ENCODE measurements at places on chromosomes 5 and 9. TPM values are rescaled to one million over a fixed set of nuclear protein-coding genes. Genes with fewer than 3 reads are reported as not detected.

The SPATA31C1 gene
- total RNA-seq = not detected

The UBAC1 gene
- total RNA-seq = 31.0 TPM

The OR13C9 gene
- not detected for total RNA-seq

The ADRB2 gene
- 6.3 TPM for total RNA-seq

The COL27A1 gene
- 1.9 TPM for total RNA-seq

The SHISAL2B gene
- not detected for total RNA-seq

The IQGAP2 gene
- 62.7 TPM for total RNA-seq

The SLC6A3 gene
- total RNA-seq = not detected

The KIF4B gene
- not detected for total RNA-seq

DNA sequence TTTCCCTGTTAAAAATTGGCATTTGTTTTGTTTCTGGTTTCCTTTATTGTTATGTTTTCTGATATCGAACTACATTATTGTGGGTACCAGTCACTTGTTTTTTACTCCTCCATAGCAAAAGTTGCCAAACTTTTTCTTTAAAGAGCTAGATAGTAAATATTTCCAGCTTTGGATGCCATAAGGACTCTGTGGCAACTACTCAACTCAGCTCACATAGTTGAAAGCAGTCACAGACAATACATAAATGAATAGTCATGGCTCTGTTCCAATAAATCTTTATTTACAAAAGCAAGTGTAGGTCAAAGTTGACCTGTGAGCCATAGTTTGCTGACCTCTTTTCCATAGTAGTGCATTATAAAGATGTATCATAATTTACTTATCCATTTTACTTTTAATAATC lies 305.0 kb downstream of the RASEF start:
- no peak overlapping the region for H3K4me3 ChIP-seq
- no peaks in the 10 kb centered on the region for H3K4me1 ChIP-seq
- DNase-seq = no peak
- no peak overlapping the region for H3K27ac ChIP-seq
- H3K27me3 ChIP-seq = no peaks in the 10 kb centered on the region

DNA sequence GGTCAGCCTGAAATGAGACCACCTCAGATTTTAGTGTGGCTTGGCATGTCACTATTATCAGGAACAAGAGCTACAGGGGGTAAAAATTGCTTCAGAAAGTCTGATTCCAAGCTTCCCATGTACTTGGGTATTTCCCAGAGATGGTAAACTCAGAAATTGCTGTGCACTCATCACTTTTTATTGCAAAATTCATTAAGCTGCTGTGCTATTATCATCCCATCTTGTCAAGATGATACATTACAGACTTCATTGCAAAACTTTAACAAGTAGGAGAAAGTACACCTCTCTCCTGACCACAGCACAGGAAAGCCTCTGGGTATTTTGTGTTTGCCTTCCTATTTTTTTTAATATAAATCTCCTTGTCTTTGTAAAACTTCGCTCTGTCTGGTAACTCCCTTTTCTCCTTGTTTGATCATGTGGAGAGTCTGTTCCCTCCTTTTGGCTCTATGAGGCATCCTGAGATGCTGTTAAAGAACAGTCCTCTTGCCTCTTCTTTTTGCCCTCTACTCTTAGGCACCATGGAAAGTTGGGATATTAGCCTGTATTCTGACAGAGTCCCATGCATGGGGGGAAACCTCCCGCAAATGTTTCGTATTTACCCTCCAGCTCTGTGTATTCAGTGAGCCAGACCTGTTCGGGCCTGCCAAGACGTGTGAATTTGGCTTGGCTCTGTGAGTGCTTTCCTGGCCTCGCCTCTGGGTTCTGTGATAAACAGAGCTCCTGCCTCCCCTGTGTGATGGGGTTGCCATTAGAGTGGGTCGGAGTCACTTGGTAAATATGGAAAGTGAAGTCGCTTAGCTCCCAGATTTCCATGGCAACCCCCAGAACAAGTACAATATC lies 260.7 kb downstream of the NR3C1 start:
- H3K4me3 ChIP-seq = no peak overlapping the region
- peaks cover 8% of the 10 kb centered on the region for H3K4me1 ChIP-seq
- no peak for DNase-seq
- H3K36me3 ChIP-seq = peaks cover 13% of the 10 kb centered on the region
- H3K27me3 ChIP-seq = no peaks in the 10 kb centered on the region

DNA sequence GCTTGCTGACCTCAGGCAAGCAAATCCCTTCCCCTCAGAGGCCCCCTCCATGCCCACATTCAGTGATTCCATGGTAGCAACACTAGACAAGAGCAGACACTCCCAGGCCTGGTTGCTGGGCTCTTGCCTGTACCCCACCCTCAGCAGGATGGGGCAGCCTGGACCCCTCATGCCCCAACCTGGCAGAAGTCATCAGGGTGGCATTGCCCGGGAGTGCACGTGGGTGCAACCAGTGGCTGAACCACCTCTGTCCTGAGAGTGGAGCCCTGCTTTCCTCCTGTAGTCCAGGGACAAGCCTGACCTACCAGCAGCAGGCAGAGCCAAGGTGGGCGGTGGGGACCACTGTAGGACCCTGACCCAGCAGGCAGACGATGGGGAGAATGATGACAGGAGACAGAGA lies 65.8 kb upstream of the TBC1D2 start:
- no peak overlapping the region for H3K27ac ChIP-seq
- peaks cover 7% of the 10 kb centered on the region for H3K4me1 ChIP-seq
- H3K27me3 ChIP-seq = peaks cover 5% of the 10 kb centered on the region
- no peak for DNase-seq
- no peaks in the 10 kb centered on the region for H3K36me3 ChIP-seq

GRCh38 chr5:56269216-56269927 lies 36.2 kb upstream of the ANKRD55 start:
- H3K36me3 ChIP-seq = no peaks in the 10 kb centered on the region
- DNase-seq = no peak
- H3K27me3 ChIP-seq = peaks cover 8% of the 10 kb centered on the region
- H3K27ac ChIP-seq = no peak overlapping the region
- peaks cover 7% of the 10 kb centered on the region for H3K4me1 ChIP-seq

DNA sequence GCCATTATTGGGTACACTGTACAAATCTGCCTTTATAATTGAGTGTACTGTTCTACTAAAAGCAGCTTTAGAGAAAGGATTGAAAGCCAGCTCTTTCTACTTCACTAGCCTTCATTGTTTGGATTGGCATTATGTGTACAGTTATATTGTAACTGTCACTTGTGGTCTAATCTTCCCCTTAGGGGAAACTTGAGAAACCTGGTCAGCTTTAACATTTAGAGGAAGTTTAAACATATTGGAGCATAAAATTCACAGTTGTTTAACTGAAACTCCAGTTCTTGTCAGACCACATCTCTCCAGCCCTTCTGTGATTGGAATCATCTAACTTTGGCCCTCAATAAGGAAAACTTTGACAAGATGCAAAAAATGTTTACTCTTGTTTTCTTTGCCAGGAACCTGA lies 24.6 kb downstream of the PIK3R1 start:
- H3K27me3 ChIP-seq = no peaks in the 10 kb centered on the region
- peak overlapping the region; percentile 15 for H3K27ac ChIP-seq
- no peak for DNase-seq
- peaks cover 23% of the 10 kb centered on the region for H3K36me3 ChIP-seq
- peaks cover 65% of the 10 kb centered on the region for H3K4me1 ChIP-seq

DNA sequence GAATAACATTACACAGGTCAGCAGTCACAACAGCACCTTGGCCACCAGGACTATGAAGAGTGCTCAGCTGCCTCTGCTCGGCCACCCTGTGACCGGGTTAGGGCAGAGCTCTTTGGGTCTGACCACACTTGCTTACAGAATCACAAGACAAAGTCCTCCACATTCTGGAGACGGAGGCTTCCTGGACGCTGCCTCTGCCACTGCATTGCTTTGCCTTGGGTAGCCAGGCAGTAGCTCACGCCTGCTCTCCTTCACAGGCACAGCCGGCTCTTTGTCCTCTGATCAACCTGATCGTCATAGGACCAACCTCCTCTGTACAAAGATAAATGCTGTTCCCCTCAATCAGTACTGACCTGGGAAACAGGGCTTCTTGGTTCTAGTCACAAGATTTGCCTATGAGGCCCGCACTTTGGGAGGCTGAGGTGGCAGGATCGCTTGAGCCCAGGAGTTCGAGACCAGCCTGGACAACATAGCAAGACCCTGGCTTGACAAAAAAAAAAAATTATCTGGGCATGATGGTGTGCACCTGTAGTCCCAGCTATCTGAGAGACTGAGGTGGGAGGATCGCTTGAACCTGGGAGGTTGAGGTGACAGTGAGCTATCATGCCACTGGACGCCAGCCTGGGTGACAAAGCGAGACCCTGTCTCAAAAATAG lies 128.4 kb upstream of the IER5L start:
- peak; percentile 20 for DNase-seq
- H3K27me3 ChIP-seq = no peaks in the 10 kb centered on the region
- H3K27ac ChIP-seq = no peak overlapping the region
- H3K4me3 ChIP-seq = no peak overlapping the region

GRCh38 chr5:66818935-66819328 lies 222.7 kb downstream of the MAST4 start:
- H3K4me3 ChIP-seq = no peak overlapping the region
- no peaks in the 10 kb centered on the region for H3K27me3 ChIP-seq
- DNase-seq = no peak
- no peak overlapping the region for H3K27ac ChIP-seq
- H3K4me1 ChIP-seq = peaks cover 34% of the 10 kb centered on the region
- peaks cover 5% of the 10 kb centered on the region for H3K36me3 ChIP-seq

DNA sequence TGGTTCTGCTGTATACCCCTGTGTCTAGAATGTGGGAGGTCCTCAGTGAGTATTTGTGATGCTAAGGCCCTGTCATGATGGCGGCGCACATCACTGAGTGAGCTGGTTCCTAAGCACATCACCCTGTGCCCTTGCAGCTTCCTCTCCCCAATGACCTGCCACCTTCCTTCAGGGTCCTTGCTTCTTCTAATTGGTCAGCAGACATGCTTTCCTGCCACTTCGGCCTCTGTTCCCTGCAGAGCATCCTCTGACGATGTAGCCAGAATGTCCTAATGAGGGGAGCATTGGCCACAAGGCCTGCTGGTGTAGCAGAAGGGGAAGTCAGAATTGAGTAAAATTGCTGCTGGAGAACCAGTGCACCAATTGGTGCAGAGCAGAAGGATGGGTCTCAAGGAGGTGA lies 31.1 kb upstream of the ANGPTL2 start:
- no peaks in the 10 kb centered on the region for H3K36me3 ChIP-seq
- H3K27ac ChIP-seq = no peak overlapping the region
- H3K4me3 ChIP-seq = no peak overlapping the region
- no peaks in the 10 kb centered on the region for H3K4me1 ChIP-seq

DNA sequence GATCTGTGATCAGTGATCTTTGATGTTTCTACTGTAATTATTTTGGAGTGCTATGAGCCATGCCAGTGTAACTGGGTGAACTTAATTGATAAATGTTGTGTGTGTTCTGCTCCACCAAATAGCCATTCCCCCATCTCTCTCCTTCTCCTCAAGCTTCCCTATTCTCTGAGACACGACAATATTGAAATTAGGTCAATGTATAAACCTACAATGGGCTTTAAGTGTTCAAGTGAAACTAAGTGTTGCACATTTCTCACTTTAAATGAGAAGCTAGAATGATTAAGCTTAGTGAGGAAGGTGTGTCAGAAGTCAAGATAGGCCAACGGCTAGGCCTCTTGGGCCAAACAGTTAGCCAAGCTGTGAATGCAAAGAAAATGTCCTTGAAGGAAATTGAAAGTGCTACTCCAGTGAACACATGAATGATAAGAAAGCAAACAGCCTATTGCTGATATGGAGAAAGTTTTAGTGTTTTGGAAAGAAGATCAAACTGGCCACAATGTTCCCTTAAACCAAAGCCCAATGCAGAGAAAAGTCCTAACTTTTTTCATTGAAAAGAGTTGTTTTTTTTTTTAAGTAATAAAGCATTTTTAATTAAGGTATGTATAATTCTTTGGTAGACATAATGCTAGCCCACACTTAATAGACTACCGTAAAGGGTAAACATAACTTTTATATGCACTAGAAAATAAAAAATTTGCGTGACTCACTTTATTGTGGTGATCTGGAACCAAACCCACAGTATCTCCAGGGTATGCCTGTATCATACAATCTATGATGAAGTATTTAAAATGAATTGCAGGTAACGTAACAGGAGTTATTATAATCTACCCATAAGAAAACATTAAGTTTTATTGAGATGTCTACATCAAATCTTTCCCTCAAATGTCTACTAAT lies 42.5 kb upstream of the ALDH1A1 start:
- H3K4me1 ChIP-seq = no peaks in the 10 kb centered on the region
- peaks cover 13% of the 10 kb centered on the region for H3K27me3 ChIP-seq
- H3K27ac ChIP-seq = no peak overlapping the region
- H3K36me3 ChIP-seq = no peaks in the 10 kb centered on the region
- H3K4me3 ChIP-seq = no peak overlapping the region

GRCh38 chr5:95822542-95823181 lies at the start of gene GLRX:
GLRX (minus strand) TSS chr5:95822726; CDS start chr5:95822662, 64 bp downstream.
- peak within 1 kb of the TSS; percentile 93 for H3K27ac ChIP-seq
- H3K27me3 ChIP-seq = no peaks in the 10 kb centered on the region
- peaks cover 62% of the 10 kb centered on the region for H3K4me1 ChIP-seq
- H3K4me3 ChIP-seq = peak within 1 kb of the TSS; percentile 98
- DNase-seq = peak; percentile 63
- H3K36me3 ChIP-seq = peaks cover 11% of the 10 kb centered on the region

GRCh38 chr5:126348855-126349635 lies 74.2 kb upstream of the GRAMD2B start:
- peaks cover 2% of the 10 kb centered on the region for H3K4me1 ChIP-seq
- no peak overlapping the region for H3K4me3 ChIP-seq
- no peaks in the 10 kb centered on the region for H3K36me3 ChIP-seq
- no peak overlapping the region for H3K27ac ChIP-seq

Measured in activated naive CD8-positive, alpha-beta T cell treated with anti-CD3 and anti-CD28 coated beads, Interleukin-2, amount 10 ng/mL, durations not matched to agents 7 days and 5 days (primary cell).